Brain pericyte (primary cell): ENCODE measurements at places on chromosomes 1 and 21.

DNA sequence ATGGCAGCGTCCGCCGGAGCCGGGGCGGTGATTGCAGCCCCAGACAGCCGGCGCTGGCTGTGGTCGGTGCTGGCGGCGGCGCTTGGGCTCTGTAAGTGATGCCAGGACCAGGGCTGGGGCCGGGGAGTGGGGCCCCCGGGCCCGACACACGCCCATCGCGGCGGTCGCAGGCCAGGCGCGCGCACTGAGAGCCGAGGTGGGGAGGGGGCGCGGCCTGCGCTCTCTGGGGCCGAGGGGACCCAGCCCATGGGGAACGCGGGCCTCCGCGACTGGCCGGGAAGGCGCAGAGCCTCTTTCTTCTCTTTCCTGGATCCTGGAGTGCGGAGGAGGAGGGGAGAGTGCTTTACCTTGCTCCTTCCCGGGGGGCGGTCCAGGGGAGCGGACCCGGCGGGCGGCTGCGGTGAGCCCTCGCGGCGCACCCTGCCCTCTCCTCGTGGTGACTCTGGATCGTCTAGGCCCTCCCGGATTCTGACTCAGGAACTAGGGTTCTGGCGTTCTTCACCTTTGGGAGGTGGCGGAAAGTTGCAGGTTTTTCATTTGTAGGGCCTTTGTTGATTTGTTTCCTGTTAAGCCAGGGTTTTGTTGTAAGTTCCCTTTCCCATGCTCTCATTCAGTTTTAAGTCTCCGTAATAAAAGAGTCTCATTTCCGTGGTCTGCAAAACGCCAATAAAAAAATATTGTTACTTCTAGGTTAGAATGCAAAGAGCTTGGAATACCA lies 529 bp downstream of the MPZL1 start:
- no peak for DNase-seq

- DNase-seq, result no peak
Measured at GRCh38 chr1:167734227-167734626, 12.4 kb downstream of the MPZL1 start.

GRCh38 chr1:51168936-51169335 lies 66.9 kb downstream of the C1orf185 start:
- DNase-seq, result no peak

DNA sequence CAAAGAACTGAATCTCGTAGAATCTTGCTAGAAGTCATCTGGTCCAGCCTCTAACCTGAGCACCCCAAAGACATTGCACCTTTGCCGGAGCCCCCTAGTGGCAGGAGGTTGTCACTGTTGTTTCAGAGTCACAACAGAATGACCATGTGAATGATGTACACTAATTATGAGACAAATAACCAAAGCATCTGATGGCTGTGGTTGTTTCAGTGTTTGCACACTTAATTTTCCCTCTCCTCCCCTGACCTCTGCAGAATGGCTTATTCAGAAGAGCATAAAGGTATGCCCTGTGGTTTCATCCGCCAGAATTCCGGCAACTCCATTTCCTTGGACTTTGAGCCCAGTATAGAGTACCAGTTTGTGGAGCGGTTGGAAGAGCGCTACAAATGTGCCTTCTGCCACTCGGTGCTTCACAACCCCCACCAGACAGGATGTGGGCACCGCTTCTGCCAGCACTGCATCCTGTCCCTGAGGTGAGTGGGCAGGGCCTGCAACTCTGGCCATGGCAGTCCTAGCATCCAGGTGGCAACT lies 26.4 kb downstream of the TRAF5 start:
- no peak for DNase-seq

GRCh38 chr1:203447151-203447550 lies 28.5 kb upstream of the PRELP start:
- DNase-seq, result no peak

DNA sequence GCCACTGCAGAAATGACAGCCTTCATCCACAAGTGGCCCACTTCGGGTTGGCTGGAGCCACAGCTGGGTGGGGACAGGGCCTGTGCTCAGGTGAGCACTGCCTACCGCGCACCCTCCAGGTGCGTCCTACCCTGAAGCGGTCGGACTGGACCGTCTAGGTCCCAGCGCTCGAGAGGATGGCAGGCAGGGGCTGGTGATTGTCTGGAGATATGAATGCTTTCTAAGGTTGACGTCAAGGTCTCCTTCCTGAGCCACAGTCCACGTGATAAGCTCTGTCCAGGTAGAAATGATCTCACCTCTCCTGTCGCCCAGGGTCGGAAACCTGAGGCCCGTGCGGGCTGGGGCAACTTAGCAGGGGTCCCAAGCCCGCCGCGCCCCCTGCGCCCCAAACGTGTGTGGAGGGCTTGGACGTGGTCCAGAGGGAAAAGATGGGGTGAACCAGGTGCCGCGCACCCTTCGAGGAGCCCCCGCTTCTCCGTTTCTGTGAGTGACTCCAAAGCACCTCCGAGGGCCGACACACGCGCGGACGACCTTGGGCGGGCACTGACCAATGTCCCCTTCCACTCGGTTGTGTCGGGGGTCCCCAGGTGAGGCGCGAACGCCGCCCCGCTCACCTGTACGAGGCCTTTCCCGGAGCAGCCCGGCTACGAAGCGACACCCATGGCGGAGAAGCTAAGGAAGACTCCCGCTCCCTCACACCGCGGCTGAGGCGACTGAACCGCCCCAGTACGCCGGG lies 853 bp upstream of the DOP1B start:
- no peak for DNase-seq

DNA sequence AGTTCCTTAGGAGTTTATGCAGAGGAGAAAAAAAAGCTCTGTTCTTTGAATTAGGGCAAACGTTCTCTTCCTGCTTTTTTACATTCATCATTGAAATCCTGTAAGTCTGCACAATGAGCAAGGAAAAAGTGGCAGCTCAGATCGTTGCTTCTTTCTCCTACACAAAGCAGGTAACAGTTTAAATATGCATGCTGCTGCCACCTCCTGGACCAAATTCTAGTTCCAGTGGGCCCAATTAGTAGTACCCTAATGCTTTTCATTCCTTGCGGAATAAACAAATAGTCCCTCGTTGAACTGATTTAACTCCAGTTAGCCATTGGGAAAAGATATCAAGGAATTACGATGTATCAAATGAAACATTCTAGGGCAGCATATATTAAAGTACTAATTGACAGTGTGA lies 20.1 kb downstream of the YTHDF2 start:
- no peak for DNase-seq

DNA sequence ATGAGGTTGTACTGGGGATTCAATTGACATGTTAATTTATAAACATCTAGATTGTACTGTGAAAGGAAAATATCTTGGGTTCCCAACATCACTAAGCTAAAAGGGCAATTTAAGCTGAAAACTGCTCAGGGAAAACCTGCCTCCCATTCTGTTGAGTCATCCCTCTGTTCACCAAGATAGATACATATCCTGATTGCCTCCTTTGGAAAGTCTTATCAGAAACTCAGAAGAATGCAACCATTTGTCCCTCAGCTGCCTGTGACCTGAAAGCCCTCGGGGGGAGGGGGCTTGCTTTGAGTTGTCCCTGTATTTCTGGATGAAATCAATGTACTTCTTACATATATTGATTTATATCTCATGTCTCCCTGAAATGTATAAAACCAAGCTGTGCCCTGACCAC lies 187.0 kb upstream of the ETV3 start:
- DNase-seq, result no peak

GRCh38 chr1:171196351-171196750 lies 11.3 kb downstream of the FMO2 start:
- no peak for DNase-seq

- peak; percentile 67 for DNase-seq
Measured at GRCh38 chr1:201184307-201185122, 6.1 kb upstream of the IGFN1 start.

GRCh38 chr1:180382326-180383115 lies 119.9 kb downstream of the ACBD6 start:
- no peak for DNase-seq

DNA sequence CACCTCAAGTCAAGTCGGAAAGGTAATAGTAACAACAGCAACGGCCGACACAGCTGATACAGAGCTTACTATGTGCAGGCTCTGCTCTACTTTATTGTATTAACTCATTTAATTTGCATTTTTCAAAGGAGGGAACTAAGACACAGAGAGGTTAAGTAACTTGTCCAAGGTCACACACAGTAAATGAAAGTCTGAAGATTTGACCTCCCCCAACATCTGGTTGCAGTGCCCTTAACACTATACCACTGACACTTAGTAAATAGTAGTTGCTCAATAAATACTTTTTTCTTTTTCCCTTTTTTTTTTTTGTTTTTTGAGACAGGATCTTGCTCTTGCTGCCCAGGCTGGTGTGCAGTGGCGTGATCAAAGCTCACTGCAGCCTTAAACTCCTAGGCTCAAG lies 39.2 kb downstream of the RAP1GAP start:
- DNase-seq, result no peak

- no peak for DNase-seq
Measured at GRCh38 chr1:34708106-34708505, 46.7 kb upstream of the GJB5 start.

DNA sequence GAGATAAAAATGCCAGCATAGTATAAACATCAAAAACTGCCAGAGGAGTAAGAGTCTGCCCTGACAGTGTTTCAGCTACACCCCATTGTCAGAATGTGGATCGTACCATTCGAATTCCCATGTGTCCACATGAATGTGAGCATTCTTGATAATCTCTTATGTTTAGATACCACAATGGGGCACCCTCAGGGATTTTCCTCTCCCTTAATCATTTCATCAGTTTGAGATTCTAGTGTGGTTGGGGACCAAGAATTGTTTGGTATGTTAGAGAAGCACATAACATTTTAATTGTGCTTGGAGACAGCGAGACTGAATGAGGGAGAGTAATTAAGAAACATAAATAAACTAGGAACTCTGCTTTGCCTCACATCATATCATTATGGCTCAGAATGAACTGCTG lies 120.2 kb downstream of the ZC3H11B start:
- DNase-seq, result no peak

- no peak for DNase-seq
Measured at GRCh38 chr21:31374395-31374794, 30.3 kb upstream of the TIAM1 start.

- DNase-seq, result no peak
Measured at GRCh38 chr1:208931936-208932335, 651.6 kb upstream of the CAMK1G start.

- DNase-seq, result no peak
Measured at GRCh38 chr1:211229365-211229759, 29.8 kb upstream of the RCOR3 start.

- no peak for DNase-seq
Measured at GRCh38 chr21:21268885-21269284, 270.7 kb downstream of the NCAM2 start.

- no peak for DNase-seq
Measured at GRCh38 chr1:59352065-59352464, 55.2 kb downstream of the FGGY start.

- no peak for DNase-seq
Measured at GRCh38 chr1:116877141-116877818, 32.4 kb upstream of the PTGFRN start.

DNA sequence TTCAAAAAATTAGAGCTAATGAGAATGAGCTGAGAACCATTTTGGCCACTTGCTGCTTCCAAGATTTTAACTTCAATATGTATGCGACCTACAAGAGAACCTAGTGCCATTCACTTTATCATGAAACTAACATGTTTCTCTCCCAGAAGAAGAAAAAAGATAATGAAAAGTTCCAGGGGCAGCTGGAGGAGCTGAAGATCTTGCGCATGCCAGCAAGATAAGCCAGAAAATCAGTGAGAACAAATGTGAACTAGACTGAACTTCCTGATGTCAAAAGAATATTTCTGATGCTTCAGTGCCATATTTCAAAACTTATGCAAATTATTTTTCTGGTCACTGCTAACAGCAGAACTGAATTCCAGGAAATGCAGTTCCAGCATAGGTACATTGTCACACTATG lies 1265.1 kb downstream of the BRINP3 start:
- DNase-seq, result no peak

- DNase-seq, result no peak
Measured at GRCh38 chr1:110872745-110873720, at the start of gene CD53. Gene CD53, plus strand, starts transcription at chr1:110873148. Its CDS starts 18,261 bp downstream, at chr1:110891409.

GRCh38 chr1:244087611-244088010 lies 36.5 kb downstream of the ZBTB18 start:
- DNase-seq, result no peak

DNA sequence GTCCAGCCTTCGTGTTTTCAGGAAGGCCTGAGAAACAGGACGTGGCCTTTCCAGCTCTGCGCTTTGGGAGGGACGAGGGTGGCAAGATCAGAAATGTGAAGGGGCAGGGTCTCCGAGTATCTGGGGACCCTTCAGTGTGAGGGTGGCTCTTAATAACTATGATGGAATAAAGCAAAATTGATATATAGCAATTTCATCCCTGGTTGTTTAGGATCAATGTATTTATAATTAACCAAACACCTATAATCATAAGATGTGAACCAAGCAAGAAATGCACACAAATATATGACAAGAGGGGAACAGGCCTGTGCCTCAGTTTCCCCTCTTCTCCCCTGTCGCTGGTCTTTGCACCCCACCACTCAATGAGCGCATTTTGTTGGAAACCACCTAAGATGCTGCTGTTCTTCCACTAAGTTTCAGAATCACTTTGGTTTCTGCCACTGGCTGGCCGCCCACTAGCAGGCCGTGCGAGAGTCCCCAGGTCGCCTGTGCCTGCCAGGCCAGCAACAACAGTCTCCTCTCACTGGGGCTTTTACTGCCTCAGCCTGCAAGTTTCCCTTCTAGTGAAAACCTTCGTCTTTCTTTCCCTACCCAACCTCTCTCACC lies 36.6 kb downstream of the UBASH3A start:
- DNase-seq, result no peak

- no peak for DNase-seq
Measured at GRCh38 chr1:156241926-156242325, at the start of gene BGLAP. Gene BGLAP, plus strand, starts transcription at chr1:156242184. Its CDS starts 48 bp downstream, at chr1:156242232.

GRCh38 chr1:10785728-10786638 lies 10.5 kb downstream of the CASZ1 start:
- DNase-seq, result no peak

- DNase-seq, result no peak
Measured at GRCh38 chr21:39579734-39580332, 32.9 kb upstream of the B3GALT5 start.

GRCh38 chr1:219651993-219652392 lies 39.1 kb upstream of the ZC3H11B start:
- no peak for DNase-seq

GRCh38 chr1:2258996-2259395 lies 30.9 kb downstream of the SKI start:
- no peak for DNase-seq

DNA sequence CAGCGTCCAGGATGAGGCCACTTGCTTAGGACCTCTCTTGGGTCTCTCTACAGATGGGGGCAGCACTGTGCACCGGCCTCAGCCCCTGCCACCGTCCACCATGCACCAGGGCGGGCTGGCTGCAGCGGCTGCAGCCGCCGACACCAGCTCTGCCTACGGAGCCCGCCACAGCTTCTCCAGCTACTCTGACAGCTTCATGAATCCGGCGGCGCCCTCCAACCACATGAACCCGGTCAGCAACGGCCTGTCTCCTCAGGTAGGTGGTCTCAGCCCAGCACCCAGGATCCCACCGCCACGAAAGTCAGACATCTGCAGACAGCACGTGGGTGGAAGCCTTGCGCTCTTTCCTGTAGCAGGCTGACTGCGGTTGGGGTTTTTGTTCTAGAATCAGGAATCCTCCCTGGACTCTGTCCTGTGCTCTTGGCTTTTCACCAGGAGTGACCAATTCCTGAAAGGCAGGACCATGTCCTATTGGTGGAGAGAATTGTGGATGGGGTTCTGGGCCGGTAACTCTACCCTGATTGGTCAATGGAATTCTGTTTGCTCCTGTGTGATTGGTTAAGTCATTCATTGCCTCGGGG lies 72.5 kb downstream of the PAX7 start:
- DNase-seq, result no peak

GRCh38 chr1:1355416-1355815 lies 2.9 kb downstream of the MXRA8 start:
- DNase-seq, result no peak
